ENCODE measurements at places on chromosomes 1 and 21. TPM values are rescaled to one million over a fixed set of nuclear protein-coding genes. Genes with fewer than 3 reads are reported as not detected.

Gene KRTAP11-1
- total RNA-seq: not detected

Gene AUNIP
- total RNA-seq: not detected

Gene TNFRSF9
- not detected for total RNA-seq

Gene WDR64
- not detected for total RNA-seq

Gene EPHA10
- total RNA-seq: 0.11 TPM

Gene C8A
- 0.21 TPM for total RNA-seq

Gene AMY2A
- not detected for total RNA-seq

Gene NHLH1
- total RNA-seq: not detected

Gene SGIP1
- total RNA-seq: 1.6 TPM

Gene NLRP3
- 0.11 TPM for total RNA-seq

Gene OVAAL
- total RNA-seq: not detected

Gene LMX1A
- 1.7 TPM for total RNA-seq

Gene BATF3
- 18.4 TPM for total RNA-seq

Gene G0S2
- total RNA-seq: 15.1 TPM

DNA sequence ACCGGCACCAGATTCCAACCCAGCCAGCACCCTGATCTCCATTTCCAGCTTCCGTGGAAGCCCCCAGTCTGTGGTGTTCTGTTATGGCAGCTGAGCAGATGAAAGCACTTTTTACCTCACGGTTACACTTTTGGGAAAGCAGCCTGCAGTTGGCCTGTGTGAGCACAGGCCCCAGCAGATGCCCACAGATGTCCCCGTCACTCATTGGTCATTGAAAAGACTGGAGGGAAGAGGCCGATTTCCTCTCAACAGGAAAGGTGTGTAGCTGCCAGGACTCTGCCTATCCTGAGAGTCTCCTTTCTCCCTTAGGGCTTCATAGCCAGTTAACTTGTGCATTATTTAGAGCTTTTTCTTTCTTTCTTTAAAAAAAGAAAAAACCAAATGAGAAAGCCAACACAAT, 123.0 kb downstream of the PCBP3 start:
- DNase-seq: no peak

GRCh38 chr1:225914947-225915346, 9.1 kb downstream of the PYCR2 start:
- no peak for DNase-seq

GRCh38 chr1:14071581-14071980, 371.6 kb downstream of the PRDM2 start:
- no peak for DNase-seq

GRCh38 chr1:225412803-225413351, 15.0 kb downstream of the LBR start:
- DNase-seq: no peak

DNA sequence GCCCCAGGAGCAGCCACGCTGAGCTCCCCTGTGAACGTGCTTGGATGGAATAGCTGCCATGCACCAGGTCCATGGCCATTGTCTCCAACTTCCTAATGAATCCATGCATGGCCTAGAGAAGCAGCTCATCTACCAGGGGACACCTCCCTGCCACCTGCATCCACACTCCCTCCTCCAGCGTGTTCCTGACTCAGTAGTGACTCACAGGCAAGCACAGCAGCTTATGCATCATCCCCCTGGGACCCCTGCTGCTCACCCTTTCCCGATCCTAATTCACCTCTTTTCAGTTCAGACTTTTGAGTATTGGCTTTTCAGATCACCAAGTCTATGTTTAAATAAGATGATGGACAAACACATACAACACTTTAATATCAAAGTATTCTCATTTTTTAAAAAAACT, 39.9 kb upstream of the TADA1 start:
- no peak for DNase-seq

GRCh38 chr1:30742963-30743559, 14.5 kb downstream of the LAPTM5 start:
- no peak for DNase-seq

GRCh38 chr1:228403231-228403631, 3.4 kb downstream of the TRIM11 start:
- DNase-seq: no peak

DNA sequence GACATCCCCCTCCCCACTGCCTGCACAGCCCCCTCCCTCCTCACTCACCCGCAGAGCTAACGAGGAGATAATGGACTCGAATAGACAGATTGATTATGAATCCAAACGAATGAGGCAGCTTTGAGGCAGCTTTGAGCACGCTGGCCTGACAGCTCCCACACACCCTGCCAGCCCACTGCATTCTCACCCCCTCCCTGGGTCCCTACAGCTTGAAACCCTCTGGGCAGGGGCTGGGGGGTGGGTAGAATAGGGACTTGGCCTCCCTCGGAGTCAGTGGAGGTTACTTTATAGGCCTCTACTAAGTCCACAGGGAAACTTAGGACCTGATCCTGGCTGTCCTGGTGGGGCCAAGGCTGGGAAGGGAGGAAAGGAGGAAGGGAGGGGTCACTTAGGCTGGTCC, 1.9 kb downstream of the NTRK1 start:
- DNase-seq: no peak

- DNase-seq: no peak
These were observed 84.3 kb downstream of the FBXO2 start for GRCh38 chr1:11569954-11570353.

GRCh38 chr1:210448297-210448892, 119.7 kb downstream of the HHAT start:
- DNase-seq: no peak

GRCh38 chr1:110498270-110498669, 20.7 kb downstream of the KCNA10 start:
- DNase-seq: no peak

DNA sequence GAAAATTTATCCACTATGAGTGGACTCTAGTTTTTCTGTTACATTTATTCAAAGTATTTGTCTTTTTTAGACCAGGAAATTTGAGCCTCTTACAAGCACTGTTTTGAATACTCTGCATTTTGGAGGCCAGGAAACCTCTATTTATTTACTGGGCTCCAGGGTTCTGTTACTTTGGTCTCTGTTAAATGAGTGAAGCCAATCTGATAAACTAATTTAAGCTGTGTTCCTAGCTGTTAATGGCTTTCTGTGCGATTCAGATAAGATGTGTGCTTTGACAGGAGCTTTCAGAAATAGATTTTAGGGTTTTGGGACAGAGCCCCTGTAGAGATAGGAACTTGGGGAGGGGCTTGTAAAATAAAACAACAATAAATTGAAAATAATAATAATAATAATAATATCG, 23.9 kb downstream of the ACKR1 start:
- DNase-seq: no peak

DNA sequence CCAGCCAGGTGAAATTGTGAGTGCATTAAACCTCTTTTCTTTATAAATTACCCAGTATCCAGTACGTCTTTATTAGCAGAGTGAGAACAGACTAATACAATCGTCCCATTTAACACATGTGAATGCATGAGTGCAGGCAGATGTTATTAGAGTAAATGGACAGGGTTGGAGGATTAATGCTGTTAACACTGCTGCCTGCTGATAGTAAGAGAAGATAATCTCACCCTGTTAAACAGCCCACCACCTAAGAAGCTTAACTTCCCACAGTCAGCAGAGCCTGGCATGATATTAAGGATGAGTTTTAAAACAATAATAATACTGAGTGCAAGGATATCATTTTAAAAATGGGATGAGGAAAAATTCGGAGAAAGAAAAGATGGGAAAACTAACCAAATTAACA, 181.4 kb upstream of the LHX8 start:
- no peak for DNase-seq

DNA sequence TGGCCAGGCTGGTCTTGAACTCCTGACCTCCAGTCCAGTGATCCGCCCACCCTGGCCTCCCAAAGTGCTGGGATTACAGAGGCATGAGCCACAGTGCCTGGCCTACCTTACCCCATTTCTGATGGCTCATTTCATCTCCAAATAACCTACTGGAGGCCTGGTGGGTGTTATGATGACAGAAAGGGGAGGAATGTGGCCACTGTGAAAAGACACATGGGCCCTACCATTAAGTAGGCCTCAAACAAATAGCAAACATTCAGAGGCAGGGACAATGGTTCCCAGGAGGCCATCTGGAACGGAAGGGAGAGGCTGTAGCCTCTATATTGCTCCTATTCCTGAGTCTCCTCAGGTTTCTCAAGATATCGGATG, 932 bp upstream of the FCRLA start:
- DNase-seq: no peak

GRCh38 chr1:33288976-33289857, 31.7 kb downstream of the A3GALT2 start:
- no peak for DNase-seq

GRCh38 chr1:42786097-42786496, 1.3 kb downstream of the TMEM269 start:
- no peak for DNase-seq

DNA sequence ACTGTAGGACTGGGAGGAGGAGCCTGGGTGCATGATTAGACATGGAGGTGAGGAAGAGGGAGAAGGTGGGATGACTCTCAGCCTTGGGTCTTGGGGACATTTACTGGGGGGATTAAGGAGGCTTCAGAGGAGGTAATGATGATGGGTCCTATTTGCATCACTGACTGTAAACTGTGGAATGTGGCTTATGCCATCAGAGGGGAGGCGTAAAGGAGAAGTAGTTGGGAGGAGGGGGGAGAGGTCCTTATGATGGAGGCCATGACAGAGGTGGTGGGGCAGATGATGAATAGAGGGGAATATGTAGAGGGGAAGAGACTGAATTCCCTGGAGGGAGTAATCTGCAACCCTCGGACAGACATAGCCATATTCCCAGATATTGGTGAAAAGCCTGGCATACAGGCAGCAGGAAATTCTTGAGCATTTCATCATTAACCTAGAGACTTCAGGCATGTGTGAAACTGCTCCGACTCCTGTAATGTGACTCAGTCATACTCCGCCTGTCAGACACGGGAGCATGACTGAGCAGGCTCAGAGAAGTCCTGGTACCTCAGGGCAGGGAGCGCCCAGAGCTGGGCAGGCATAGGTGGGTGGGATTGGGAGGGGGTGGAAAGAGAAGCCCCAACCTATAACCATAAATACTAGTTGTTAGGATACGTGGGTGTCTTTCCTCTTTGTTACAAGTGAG, 8.0 kb upstream of the LCE5A start:
- no peak for DNase-seq

GRCh38 chr1:218809625-218810024, 364.1 kb upstream of the LYPLAL1 start:
- no peak for DNase-seq

DNA sequence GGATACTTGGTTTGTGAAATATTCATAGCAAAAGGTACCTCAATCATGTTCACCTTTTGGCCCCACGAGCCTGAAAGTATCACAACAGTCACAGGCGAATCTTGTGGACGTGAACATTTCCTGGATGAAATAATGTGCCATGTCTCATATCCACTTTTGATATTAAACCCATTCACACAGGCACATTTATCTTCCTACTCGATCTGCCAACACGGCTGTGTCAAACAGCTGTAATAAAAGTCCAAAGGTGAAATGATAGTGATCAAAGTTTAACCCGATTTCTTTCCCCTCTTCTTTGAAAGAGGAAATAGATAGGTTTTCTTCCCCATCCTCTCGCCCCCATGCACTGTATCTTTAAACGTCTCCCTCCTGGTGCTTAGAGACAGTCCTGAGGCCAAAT, 191.2 kb upstream of the PROX1 start:
- DNase-seq: no peak

GRCh38 chr21:45378258-45378966, 26.6 kb upstream of the COL18A1 start:
- peak; percentile 37 for DNase-seq

DNA sequence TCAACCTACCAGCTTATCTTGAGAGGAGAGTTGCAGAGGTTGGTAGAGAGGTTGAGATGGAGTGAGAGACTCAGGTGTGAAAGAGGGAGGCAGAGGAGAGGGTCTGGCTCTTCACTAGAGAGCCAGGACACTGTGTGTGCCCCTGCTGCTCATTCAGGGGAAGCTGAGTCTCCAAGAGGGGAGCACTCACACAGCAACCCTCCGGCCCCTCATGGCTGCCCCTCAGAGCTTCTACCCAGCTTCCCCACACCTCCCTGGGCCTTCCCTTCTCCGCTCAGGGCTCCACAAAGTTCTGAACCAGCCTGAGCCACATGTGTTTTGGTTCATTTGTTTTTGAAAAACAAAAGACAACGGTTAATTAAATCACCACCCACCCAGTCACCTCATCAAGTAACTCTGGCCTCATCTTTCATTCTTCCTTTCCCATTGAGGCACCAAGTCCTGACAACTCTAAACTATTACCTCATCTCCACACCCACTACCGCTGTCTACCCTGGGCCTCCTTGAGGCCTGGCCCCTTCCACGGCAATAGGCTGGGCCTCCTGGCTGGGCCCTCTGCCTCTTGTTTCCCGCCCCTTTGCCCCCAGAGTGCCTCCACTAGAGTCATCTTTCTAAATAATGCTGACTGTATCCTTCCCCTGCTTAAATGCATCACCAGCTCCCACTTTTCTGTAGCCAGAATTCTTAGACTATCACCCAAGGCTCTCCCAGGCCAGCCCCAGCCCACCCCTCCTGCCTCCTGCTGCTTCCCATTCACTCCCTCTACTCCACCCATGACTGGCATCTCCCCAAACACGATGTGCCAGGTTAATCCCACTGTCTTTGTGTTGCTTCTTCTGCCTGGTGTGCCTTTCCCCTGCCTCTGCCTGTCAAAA, 33.0 kb downstream of the TNNT2 start:
- DNase-seq: no peak

- no peak for DNase-seq
These were observed 19.9 kb upstream of the DISC1 start for GRCh38 chr1:231606712-231607111.

GRCh38 chr1:156006666-156007376, 13.9 kb downstream of the SSR2 start:
- DNase-seq: no peak

GRCh38 chr1:51936531-51936930, 54.0 kb downstream of the RAB3B start:
- DNase-seq: no peak

GRCh38 chr1:41915786-41916571, 2.7 kb downstream of the HIVEP3 start:
- no peak for DNase-seq

DNA sequence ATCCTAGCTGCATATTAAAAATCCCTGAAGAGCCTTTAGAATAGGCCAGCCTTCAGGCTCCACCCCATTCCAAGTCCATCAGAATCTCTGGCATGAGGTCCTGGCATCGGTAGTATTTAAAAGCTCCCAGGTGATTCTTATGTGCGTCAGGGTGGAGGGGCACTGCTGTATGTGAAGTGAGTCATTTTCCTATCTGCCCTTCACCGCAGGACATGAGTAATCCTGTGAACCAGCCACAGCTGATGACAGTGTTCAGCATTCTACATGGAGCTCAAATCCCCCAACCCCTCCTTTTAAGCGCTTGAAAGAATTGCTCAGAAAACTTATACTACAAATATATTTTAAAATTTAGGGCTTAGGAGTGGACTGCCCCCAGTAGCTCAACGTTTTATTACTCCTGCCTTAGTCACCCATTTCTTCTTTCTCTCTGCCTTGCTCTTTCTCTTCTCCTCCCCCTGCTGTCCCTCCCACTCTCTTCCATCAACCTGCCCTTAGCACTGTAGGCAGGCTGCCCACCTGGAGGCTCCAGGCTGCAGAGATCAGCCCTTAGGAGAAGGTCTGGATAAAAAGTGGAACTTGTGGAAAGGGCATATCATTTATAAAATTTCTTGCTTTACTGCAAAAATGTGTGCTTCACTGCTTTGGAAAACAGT, 73.8 kb upstream of the ZNF281 start:
- no peak for DNase-seq
